ENCODE measurements at places on chromosomes 1 and 21.

DNA sequence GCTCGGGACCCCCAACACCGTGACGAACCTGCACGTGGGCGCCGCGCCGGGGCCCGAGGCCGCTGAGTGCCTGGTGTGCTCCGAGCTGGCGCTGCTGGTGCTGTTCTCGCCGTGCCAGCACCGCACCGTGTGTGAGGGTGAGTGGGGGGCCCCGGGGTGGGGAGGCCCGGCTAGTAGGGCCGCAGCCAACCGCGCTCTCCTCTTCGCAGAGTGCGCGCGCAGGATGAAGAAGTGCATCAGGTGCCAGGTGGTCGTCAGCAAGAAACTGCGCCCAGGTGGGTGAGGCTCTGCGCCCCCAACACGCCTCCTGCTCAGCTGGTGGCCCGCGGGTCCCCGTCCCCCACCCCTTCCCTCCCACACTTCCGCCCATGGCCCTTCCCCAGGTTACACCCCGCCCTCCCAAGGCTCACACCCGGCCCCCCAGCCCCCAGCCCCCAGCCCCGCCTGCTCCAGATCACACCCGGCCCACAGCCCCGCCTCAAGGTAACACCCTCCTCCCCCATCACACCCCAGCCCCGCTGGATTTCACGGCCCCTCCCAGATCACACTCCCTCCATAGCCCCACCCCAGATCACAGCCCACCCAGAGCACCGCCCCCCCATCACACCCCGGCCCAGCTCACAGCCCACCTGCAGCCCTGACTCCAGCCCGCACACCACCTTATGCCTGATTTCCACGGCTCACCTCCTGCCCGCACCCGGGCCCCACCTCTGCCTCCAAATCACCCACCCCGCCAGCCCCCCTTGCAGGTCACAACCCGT, 2.4 kb upstream of the MMP23B start:
- no peak for DNase-seq

- no peak for DNase-seq
Observed at GRCh38 chr1:97350662-97351061, 570.2 kb downstream of the DPYD start.

DNA sequence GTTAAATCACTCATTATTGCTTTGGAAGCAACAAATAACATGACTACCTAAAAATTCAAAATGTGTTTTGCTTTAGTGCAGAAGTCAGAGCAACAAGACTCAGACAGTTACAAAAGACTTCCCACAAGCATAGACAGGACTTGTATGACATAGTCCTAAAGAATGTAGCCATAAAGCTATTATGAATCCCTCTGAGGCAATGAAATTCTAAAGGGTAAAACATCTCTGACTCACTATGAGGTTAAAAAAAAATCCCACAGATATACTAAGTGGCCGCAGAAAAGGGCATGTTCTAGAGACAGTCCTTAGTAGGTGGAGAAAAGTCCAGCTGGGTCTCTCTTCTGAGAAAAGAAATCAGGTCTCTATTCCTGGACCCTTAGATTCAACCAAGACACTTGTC, 4.9 kb downstream of the PRKAB2 start:
- no peak for DNase-seq

DNA sequence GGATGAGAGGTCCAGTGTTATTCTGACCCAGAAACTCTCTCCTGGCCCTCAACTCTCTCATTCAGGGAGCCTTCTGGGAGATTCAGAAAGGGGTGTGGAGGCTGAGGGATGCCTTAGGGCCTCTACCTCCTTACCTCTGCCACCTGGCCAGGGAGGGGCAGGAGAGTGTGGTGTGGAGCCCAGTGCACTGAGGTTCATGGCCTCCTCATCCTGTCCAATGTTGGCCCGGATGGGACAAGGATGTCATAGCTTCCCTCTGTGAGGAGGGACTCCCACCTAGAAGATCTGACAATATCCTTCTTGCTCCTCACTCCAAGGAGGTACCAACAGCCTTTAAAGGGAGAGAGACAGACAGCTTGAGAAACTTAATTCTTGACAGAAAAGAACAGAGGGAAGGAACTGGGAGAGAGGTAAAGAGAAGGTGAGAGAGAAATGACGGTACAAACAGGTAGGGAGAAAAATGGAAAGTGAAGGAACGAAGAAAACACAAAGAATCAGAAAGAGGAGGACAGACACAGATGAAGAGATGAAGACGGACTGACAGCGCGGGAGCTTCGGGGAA, 779 bp downstream of the BEND5 start:
- DNase-seq = no peak

DNA sequence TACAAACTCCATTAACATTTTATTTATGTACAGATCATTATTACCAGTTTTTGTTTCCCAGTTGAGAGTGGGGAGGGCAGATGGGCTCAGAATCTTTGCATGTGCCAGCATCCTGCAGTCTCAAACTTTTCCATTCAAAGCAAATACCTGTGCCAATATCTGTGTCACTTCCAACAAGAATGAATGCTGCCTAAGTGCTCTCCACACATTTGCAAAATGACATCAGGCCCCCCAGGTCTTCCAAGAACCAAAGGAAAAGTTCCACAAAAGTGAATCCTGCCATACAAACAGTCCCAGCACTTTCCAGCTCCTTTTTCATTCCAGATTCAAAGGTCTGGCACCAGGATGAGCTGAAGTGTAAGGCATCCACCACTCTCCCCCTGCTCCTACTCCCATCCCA, 1.7 kb upstream of the TIE1 start:
- DNase-seq = no peak

DNA sequence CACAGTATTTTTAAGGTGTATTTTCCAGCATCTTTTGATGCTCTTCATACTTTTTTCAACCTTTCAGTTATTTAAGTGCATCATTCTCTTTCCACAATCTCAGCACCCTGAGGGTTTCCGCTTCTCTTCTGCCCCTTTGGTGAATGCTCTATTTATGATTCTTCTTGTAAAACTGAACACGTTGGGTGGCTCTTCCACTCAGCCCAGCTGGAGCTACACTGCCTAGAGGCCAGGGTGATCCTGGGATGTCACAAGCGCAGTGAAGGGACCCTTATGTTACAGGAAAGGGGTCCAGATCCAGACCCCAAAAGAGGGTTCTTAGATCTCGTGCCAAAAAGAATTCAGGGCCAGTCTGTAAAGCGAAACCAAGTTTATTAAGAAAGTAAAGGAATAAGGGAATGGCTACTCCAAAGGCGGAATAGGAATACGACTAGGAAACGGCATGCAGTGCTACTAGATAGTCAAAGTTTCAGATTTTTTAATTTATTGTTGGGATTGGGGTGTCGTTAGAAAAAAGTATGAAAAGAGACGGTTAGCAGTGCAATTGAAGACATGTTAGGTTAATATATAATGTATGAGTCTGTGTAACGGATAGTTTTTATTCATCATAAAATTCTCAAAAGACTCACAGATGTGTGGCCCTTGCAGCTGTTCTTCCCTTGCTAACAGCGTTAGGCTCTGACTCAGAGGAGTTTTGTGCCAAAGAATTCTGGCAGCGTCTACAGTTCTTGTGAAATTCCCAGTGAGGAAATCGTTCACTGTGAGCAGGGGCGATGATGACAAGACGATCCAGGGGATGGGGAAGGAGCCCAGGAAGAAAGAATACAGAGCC, 14.4 kb upstream of the ERVH48-1 start:
- no peak for DNase-seq

DNA sequence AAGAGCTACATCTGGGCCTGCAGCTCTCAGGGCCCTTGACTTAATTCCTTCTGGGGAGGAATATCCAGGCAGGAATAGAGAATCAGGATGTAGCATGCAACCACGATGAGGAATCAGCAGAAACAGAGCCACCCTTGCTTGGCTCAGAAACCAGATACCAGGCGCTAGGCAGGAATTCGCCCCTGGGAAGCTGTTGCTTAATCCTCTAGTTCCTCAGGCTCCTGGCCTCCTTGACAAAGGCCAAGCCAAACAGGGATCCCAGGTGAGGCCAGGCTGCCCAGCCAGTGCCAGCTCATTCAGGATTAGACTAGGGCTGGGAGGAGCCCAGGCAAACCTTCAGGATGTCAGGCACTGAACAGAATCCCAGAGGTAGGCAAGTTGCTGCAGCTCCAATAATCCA, 48.2 kb upstream of the IRF2BP2 start:
- no peak for DNase-seq

GRCh38 chr1:212656730-212657129, 42.9 kb downstream of the BATF3 start:
- no peak for DNase-seq

DNA sequence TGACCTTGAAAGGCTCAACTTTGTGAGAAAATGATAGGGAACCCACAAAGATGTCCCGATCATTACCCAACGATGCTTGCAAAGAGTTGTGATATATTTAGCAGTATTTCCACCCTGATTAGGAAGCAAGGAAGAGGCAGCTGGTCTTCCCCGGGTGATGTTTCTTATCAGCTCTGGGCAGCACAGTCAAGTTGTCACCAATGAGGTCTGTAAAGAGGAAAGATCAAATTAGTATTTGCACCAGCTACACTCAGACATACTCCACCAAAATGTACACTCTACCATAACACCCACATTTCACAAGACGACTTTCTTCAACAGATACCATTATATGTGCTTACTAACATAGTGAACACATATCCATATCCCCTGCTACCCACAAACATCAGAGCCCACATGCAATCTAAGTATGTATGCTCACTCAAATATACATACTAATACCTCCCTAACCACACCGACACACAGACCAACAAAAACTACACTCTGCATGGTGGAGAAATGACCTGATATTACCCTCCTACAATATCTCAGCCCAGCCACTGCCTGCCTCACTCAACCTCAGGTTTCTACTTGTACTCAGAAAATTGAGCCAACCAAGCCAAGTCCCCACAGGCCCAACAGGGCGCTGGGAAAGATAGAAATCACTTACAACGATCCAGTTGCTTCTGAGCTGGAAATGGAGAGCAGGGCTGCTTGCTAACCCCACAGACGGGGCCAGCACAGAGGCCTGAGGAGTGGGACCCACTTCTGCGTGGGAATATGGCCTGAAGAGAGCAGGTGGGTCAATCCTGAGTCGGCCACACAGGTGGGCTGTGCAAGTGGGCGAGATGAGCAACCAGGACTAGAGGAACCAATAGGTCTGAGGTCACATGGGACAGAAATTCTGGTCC, 4.6 kb upstream of the BTG2 start:
- no peak for DNase-seq

DNA sequence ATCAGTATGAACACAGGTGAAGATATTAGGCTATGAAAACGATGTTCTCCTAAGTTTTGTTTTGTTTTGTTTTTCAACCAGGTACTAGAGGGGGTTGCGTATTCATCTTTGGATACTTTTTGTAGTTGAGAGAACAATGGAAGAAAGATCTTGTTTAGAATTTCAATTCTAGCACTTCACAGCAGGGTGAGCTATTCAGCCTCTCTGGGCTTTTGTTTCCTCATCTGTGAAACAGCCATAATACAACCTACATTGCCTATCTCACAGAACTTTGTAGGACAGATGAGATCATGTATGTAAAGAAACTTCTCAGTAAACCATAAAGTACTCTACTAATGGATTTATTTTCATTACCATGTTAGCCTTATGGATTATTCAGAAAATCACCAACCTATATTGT, 199.5 kb downstream of the GPATCH2 start:
- no peak for DNase-seq

DNA sequence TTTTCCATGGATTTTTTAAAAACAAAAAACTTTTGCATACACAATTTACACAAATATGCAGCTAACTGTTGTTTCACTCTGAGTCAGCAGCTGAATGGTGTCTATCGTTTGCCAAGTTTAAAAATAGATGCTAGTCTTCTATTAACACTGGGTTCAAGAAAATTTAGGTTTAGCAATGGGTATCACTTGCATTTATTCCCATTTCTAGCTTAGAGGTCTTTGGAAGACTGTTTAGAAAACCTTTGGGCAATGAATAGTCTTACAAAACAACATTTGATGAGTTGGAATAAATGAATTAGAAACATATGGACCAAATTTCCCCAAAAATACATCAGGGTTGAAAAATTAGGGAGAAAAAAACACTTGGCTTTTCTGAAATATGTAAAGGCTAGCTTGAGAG, 165.8 kb downstream of the LYPLAL1 start:
- DNase-seq = no peak

GRCh38 chr1:34759503-34760357, at the start of gene GJB4:
TSS of gene GJB4 (plus strand) at chr1:34759740. CDS start at chr1:34761255, 1,515 bp downstream.
- DNase-seq = no peak

GRCh38 chr1:247576514-247576913, 11.6 kb upstream of the OR2G2 start:
- no peak for DNase-seq

- DNase-seq = no peak
Observed at GRCh38 chr1:154157520-154158306, 2.8 kb upstream of the NUP210L start.

GRCh38 chr1:80369780-80370179, 1363.2 kb upstream of the ADGRL4 start:
- no peak for DNase-seq

DNA sequence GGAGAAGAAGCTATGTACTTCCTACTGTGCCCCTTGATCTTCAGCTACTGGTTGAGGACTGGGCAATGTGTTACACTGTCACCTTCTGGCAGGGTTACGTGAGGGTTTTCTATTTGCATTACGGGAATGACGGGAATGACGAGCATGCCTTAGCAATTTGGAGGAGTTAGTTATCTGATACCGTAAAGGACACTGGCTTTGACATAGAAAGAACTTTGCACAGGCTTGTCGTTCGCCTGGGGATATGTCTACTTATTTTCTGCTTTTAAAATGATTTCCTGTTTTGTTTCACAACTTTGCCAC, 19.8 kb upstream of the ACBD6 start:
- DNase-seq = no peak

DNA sequence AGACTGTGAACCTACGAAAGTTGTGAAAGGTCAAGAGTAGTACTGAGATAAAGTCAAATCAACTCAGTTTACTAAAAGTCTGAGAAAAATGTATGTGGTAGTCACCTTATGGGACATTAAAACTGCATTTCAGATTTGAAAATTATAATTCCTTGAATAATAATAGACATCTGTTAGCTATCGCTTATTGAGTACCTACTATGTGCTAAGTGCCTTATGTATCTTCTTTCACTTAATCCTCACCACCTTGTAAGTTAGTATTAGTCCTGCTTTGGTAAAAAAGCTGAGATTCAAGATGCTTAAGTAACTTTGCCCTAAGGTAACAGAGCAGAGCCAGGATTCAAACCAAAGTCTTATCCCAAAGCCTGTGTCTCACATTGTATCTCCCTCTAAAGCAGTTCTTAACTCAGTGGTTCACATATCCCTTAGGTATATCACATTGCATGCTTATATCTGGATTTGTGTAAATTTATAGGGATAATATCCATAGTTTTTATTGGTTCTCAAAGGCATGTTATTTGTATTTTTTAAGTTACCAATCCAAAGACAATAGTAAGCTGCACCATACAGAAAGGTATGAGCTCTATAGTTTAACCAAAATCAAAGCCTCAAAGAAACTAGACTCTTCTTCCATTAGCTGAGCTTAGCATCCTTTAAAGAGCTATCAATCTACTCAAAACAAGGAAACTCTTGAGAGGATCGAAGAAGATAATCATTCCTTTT, 865 bp downstream of the PIGC start:
- DNase-seq = no peak

GRCh38 chr1:200971955-200972711, 51.4 kb downstream of the KIF21B start:
- DNase-seq = no peak

GRCh38 chr1:158644449-158644848, 39.4 kb downstream of the OR10Z1 start:
- DNase-seq = no peak

Measured in cortex of kidney (tissue), 1 donor.